ENCODE measurements at places on chromosomes 1 and 21.
A peak's percentile ranks its signal among the peaks of the same experiment; 100 is the strongest.

- DNase-seq = no peak
Measured at GRCh38 chr21:29827236-29827635, 112.6 kb downstream of the GRIK1 start.

DNA sequence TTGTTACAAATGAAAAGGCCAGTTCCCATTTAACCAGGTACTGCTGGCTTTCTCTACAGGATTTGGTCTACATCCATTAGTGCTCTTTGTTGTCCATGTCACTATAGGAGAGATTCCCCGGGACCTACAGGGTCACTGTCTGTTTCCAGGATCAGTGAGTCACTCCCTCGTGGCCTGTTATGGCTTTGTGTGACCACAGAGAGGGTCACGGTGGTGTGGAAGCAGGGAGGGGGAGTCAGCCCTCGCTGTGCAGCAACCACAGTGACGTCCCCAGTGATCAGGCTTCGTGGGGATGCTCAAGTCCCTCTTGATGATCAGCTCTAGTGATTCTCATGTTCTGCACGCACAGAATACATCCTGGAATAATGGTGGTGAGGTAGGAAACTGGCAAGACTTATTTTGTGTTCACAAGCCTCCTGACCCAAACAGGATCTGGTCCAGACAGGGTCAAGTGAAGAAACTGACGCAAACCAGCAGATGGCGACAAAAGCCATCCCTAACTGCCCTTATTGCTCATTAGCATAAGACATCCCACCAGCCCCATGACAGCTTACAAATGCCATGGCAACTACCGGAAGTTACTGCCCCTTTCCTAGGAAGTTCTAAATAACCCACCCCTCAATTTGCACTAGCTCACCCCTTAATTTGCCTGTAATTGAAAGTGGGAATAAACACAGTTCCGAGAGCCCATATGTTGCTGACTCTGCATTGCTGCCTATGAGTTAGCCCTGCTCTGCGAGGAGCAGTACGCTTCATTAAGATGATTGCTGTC, 98.5 kb downstream of the DISC1 start:
- DNase-seq = no peak

GRCh38 chr21:34935452-34935851, 113.7 kb downstream of the RUNX1 start:
- no peak for DNase-seq

GRCh38 chr1:14094611-14095400, 394.8 kb downstream of the PRDM2 start:
- DNase-seq = no peak

GRCh38 chr1:235865565-235866204, 1.0 kb downstream of the LYST start:
- no peak for DNase-seq

DNA sequence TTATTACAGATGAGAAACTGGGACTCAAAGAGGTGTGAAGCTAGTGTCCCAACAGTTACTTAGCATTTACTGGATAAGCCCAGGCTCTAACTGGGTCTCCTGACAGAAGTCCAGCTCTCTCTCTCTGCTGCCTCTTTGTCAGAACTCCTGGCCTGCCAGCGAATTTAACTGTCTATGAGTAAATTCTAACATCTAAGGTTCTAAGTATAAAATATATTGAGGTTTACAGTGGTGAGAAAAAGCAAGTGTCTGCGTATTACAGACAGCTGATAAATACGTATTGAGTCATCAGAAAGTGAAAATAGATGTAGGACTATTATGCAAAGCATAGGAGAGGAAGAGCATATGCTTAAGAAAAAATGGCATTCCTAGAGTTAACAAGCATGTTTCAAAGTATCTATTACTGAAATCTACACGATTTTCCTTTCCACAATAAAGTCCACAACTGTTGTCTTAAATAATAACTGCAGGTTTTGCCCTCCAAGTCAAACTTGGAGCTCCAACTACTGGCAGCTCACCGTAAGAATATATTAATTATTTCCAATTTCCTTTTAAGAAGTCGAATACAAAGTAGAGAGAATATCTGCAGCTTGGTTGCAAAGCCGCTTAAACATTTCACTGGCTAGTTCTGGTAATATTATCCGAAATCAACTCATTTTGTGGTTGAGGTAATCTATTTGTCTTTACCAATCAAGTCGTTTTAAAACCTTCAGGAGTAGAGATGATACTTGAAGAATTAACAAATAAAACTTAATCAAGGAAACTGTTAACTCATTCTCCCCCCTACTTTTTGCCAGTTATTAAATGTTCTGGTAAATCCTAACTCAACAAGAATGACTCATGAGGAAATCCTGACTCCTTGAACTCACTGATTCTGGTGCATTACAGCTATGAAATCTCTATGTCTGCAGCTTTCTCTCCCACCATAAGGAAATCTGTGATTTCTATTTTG, 1.4 kb upstream of the RGS2 start:
- DNase-seq = no peak

DNA sequence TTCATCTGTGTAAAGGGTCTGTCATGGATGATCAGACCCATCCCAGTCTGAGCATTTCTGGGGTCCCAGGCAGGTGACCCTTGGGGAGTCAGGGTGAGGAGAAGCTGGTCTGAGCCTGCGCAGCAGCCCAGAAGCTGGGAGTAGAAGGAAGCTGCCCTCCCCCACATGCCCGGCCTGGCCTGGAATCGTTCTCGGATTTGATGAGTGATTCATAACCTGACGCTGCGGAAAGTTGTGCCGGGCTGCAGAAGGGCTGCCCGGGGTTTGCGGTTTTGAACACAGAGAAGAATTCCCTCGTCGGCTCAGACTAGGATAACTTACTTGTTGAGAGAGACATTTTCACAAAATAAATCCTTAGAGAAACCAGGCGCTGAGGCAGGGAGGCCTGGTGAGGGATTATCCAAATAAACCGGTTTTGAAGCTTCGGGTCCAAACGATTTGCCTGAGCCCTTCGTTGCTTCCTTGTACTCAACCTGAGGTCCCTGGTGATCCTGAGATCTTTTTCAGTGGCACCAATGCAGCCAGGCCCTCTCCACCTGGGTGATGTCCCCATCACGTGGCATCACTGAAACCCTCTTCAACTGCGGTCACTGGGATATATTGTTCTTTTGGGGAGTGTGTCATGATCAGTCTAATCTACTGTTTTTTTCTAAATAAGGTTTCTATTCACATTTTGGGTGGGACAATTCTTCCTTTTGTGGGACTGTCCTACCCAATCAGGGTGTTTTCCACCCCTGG, 29.2 kb downstream of the EPHB2 start:
- peak; percentile 25 for DNase-seq

- no peak for DNase-seq
Measured at GRCh38 chr1:146031476-146031875, 9.9 kb upstream of the HJV start.

- no peak for DNase-seq
Measured at GRCh38 chr1:91821126-91821868, 64.7 kb downstream of the TGFBR3 start.

GRCh38 chr1:147665521-147665920, 4.8 kb downstream of the ACP6 start:
- DNase-seq = no peak

DNA sequence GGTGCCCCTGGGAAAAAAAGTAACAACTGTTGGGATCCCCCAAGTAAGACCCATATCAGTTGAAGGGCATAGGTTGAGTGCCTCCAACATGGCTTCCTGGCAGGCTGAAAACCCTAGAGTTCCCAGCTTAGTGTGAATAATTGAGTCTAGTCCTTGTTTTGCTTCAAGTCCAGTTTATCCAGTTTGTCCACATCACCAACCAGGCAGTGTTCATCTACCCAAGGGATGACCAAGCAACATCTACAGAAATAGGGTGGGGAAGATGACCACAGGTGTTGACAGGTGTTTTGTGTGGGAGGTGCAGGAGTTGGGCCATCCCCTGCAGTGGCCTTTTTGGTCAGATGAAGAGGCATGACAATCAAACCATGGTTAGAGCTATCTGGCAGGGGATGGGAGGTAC, 54.3 kb upstream of the ERO1B start:
- no peak for DNase-seq

GRCh38 chr1:225480825-225481434, 53.1 kb upstream of the LBR start:
- DNase-seq = no peak

- DNase-seq = no peak
Measured at GRCh38 chr1:193025218-193025617, 33.9 kb downstream of the UCHL5 start.

DNA sequence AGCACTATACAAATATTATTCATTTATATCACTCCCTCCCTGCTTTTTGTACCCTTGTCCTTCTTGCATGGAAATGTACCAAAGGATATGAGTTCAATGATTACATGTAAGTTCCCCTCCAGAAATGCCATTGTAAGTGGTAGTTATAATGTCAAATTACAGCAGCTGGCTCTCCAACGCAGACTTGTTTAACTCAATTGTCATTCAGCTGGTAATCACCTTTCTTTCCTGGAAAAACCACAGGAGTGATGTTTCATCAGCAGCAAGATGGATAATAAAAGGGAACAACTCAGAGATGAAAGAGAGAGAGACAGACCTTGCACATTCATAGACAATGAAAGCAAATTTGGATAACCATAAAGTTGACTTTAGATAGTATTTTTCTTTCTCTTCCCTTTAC, 578.6 kb upstream of the PBX1 start:
- no peak for DNase-seq

GRCh38 chr1:219797683-219798082, 130.7 kb downstream of the SLC30A10 start:
- DNase-seq = no peak

GRCh38 chr1:10031461-10031860, 1.3 kb upstream of the UBE4B start:
- DNase-seq = no peak

- DNase-seq = no peak
Measured at GRCh38 chr1:22959545-22960360, 12.9 kb downstream of the LACTBL1 start.

GRCh38 chr1:5907386-5907785, 84.8 kb downstream of the NPHP4 start:
- no peak for DNase-seq

DNA sequence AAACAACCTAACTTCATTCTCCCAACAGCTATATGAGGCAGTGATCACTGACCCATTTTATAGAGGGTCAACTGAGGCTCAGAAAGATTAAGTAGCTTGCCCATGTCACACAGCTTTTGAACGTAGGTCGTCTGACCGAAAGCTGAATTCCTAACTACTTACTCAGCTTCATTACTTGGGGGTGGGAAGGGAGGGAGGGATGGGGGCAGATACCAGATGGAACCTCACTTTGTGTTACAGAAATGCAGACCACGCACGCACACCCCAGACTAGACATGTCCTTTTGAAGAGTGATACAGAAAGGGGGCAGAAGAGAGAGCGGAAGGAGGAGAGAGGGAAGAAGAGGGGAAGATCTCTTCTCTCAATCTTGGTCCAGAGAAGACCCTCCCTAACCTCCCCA, 2.3 kb downstream of the ADGRB2 start:
- no peak for DNase-seq

- DNase-seq = no peak
Measured at GRCh38 chr1:222042120-222042519, 300.2 kb upstream of the DUSP10 start.

DNA sequence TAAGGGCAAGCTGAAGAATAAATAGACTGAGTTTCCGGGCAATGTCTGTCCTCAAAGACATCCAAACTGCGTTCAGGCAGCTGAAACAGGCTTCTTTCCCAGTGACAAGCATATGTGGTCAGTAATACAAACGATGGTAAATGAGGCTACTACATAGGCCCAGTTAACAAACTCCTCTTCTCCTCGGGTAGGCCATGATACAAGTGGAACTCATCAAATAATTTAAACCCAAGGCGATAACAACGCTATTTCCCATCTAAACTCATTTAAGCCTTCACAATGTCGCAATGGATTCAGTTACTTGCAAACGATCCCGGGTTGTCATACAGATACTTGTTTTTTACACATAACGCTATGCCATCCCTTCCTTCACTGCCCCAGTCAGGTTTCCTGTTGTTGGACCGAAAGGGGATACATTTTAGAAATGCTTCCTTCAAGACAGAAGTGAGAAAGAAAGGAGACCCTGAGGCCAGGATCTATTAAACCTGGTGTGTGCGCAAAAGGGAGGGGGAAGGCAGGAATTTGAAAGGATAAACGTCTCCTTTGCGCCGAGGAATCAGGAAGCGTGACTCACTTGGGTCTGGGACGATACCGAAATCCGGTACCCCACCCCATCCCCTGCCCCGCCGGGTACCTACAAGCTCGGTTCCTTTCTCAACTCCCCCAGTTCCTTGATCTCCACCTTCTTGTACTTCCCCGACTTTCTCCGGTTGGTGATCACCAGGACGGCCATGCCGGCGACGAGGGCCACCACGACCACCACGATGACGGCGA, 1.3 kb downstream of the TACSTD2 start:
- DNase-seq = no peak

- no peak for DNase-seq
Measured at GRCh38 chr1:13809461-13810159, 109.6 kb downstream of the PRDM2 start.
